Spinal cord (tissue), 10 donors: ENCODE measurements at places on chromosomes 3 and 15. TPM values are rescaled to one million over a fixed set of nuclear protein-coding genes. Genes with fewer than 3 reads are reported as not detected.

Gene MAGEL2
- 25.3 TPM for polyA plus RNA-seq

Gene CGNL1
- 20.8 TPM for polyA plus RNA-seq

Gene SMCO1
- polyA plus RNA-seq = not detected

Gene H1-8
- polyA plus RNA-seq = not detected

GRCh38 chr15:74776821-74777768, 4.8 kb upstream of the CSK start:
- H3K27me3 ChIP-seq = no peaks in the 10 kb centered on the region
- H3K36me3 ChIP-seq = no peaks in the 10 kb centered on the region
- no peak overlapping the region for H3K4me3 ChIP-seq
- H3K4me1 ChIP-seq = peaks cover 36% of the 10 kb centered on the region

DNA sequence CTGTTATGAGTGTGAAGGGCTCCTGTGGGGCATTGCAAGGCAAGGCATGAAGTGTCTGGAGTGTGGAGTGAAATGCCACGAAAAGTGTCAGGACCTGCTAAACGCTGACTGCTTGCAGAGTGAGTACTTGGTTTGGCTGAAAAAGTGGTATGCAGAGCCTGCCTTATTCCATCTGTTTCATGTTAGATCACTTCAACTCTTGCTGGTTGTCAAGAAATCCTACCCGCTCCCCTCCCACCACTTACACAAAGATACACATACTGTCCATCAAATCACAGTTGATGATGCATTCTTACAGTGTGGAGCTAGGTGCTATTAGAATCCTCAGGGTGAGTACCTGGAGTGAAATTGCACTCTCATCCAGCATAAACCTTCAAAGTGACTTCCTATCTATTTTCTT, 272.1 kb downstream of the UNC13C start:
- H3K27ac ChIP-seq = no peak overlapping the region
- DNase-seq = no peak
- no peaks in the 10 kb centered on the region for H3K36me3 ChIP-seq
- no peaks in the 10 kb centered on the region for H3K4me1 ChIP-seq

DNA sequence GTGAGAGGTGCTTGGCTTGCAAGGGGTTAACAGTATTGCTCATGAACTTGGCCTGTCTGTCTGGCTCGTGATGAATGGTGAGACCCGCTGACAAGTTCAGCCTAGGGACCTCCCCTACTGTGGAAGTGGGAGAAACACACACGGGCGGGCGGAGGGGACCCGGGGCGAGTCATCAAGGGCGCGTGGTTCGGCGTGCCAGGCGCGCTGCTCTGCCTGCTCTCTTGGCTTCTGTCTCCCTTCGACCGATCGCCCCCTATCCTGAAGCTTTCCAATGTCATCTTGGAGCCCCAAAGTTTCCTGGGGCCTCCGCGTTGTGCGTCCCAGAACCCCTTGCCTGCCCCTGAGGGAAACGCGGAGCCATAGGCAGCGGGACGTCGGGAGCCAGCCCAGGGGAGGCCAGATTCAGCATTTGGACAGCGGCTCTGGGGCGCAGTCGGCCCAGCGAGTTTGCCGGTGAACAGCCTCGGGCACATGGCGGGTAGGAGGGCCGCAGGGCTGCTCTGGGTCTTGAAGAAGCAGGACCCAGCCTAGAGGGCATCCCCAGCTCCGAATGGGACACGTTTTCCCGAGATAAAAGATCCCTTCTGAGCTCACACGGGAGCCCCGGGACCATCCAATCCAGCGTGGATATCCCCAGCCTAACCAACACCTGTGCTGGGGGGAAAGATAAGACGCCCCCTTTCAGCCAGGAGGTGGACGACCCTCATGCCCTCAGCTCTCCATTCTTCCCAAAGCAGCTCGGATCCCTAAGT, 27.0 kb upstream of the POLG start:
- peaks cover 94% of the 10 kb centered on the region for H3K4me1 ChIP-seq
- peak overlapping the region; percentile 93 for H3K27ac ChIP-seq
- H3K36me3 ChIP-seq = peaks cover 13% of the 10 kb centered on the region
- peaks cover 54% of the 10 kb centered on the region for H3K27me3 ChIP-seq
- DNase-seq = peak; percentile 91
- H3K4me3 ChIP-seq = peak overlapping the region; percentile 71

- DNase-seq = no peak
- H3K4me1 ChIP-seq = no peaks in the 10 kb centered on the region
- H3K27me3 ChIP-seq = no peaks in the 10 kb centered on the region
- H3K4me3 ChIP-seq = no peak overlapping the region
- no peaks in the 10 kb centered on the region for H3K36me3 ChIP-seq
- no peak overlapping the region for H3K27ac ChIP-seq
These were observed 7.6 kb downstream of the HSPBAP1 start for GRCh38 chr3:122786066-122786465.

- no peaks in the 10 kb centered on the region for H3K27me3 ChIP-seq
- H3K4me1 ChIP-seq = no peaks in the 10 kb centered on the region
- H3K4me3 ChIP-seq = no peak overlapping the region
These were observed 77.9 kb upstream of the C2CD4B start for GRCh38 chr15:62242999-62243398.

GRCh38 chr15:45372041-45372995, 6.0 kb downstream of the GATM start:
- H3K36me3 ChIP-seq = peaks cover 9% of the 10 kb centered on the region
- DNase-seq = no peak
- no peaks in the 10 kb centered on the region for H3K27me3 ChIP-seq
- peak overlapping the region; percentile 1 for H3K4me3 ChIP-seq
- peak overlapping the region; percentile 88 for H3K27ac ChIP-seq
- peaks cover 24% of the 10 kb centered on the region for H3K4me1 ChIP-seq

GRCh38 chr3:68751888-68752287, 180.5 kb downstream of the TAFA4 start:
- no peak overlapping the region for H3K4me3 ChIP-seq
- no peaks in the 10 kb centered on the region for H3K4me1 ChIP-seq
- H3K27me3 ChIP-seq = no peaks in the 10 kb centered on the region
- no peaks in the 10 kb centered on the region for H3K36me3 ChIP-seq
- no peak overlapping the region for H3K27ac ChIP-seq

DNA sequence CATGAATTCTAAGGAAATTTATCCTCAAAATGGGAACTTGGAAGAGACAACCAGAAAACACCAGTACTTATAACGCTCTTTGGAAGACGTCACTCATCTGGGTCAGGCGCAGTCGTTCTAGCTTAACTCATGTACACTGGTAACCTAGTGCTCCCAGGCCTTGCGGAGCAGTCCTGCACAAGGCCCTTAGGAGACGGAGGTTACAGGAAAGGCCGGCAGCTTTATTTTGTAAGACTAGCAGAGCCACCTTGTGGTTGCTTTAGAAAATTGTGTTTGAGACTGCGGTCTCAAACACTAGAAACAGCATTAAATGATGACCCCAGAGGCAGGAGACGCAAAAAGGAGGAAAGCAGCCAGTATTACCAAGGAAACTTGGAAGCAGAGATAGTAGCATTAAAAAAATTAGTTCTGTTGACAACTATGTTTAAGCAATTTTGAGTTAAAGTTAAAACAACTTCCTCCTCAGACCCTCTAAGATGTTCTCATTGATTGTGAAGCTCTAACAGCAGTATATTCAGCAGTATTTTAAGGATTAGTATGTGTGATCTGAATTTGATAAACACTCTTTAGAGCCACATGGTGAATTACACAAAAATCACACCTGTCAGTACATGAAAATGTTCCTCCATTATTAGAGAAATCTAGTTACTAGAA, 141.9 kb upstream of the C2CD4B start:
- H3K4me3 ChIP-seq = no peak overlapping the region
- H3K27ac ChIP-seq = no peak overlapping the region
- DNase-seq = peak; percentile 92
- H3K4me1 ChIP-seq = no peaks in the 10 kb centered on the region

GRCh38 chr15:81297603-81298575, 26.1 kb downstream of the STARD5 start:
- H3K4me3 ChIP-seq = no peak overlapping the region
- H3K27ac ChIP-seq = no peak overlapping the region
- DNase-seq = no peak
- no peaks in the 10 kb centered on the region for H3K27me3 ChIP-seq
- H3K4me1 ChIP-seq = peaks cover 6% of the 10 kb centered on the region

GRCh38 chr3:134374105-134374790, at the start of gene AMOTL2:
Gene AMOTL2, minus strand, starts transcription at chr3:134374447. Its CDS starts 3,014 bp downstream, at chr3:134371433.
- peak within 1 kb of the TSS; percentile 84 for H3K4me3 ChIP-seq
- no peaks in the 10 kb centered on the region for H3K27me3 ChIP-seq
- peaks cover 21% of the 10 kb centered on the region for H3K36me3 ChIP-seq
- peaks cover 53% of the 10 kb centered on the region for H3K4me1 ChIP-seq
- peak within 1 kb of the TSS; percentile 99 for H3K27ac ChIP-seq

- no peaks in the 10 kb centered on the region for H3K27me3 ChIP-seq
- H3K36me3 ChIP-seq = no peaks in the 10 kb centered on the region
- no peak overlapping the region for H3K4me3 ChIP-seq
- no peaks in the 10 kb centered on the region for H3K4me1 ChIP-seq
- no peak for DNase-seq
These were observed 391.0 kb upstream of the RARB start for GRCh38 chr3:25037049-25037547.

GRCh38 chr3:82416349-82416748, 654.9 kb upstream of the GBE1 start:
- H3K4me1 ChIP-seq = no peaks in the 10 kb centered on the region
- no peak for DNase-seq
- no peaks in the 10 kb centered on the region for H3K36me3 ChIP-seq
- H3K4me3 ChIP-seq = no peak overlapping the region

GRCh38 chr3:184631472-184631861, 69.9 kb downstream of the EPHB3 start:
- peaks cover 33% of the 10 kb centered on the region for H3K4me1 ChIP-seq
- H3K4me3 ChIP-seq = no peak overlapping the region
- H3K27me3 ChIP-seq = no peaks in the 10 kb centered on the region
- no peaks in the 10 kb centered on the region for H3K36me3 ChIP-seq

GRCh38 chr3:8481380-8481779, 20.2 kb upstream of the LMCD1 start:
- peaks cover 7% of the 10 kb centered on the region for H3K4me1 ChIP-seq
- no peak for DNase-seq
- no peaks in the 10 kb centered on the region for H3K36me3 ChIP-seq
- no peak overlapping the region for H3K4me3 ChIP-seq

DNA sequence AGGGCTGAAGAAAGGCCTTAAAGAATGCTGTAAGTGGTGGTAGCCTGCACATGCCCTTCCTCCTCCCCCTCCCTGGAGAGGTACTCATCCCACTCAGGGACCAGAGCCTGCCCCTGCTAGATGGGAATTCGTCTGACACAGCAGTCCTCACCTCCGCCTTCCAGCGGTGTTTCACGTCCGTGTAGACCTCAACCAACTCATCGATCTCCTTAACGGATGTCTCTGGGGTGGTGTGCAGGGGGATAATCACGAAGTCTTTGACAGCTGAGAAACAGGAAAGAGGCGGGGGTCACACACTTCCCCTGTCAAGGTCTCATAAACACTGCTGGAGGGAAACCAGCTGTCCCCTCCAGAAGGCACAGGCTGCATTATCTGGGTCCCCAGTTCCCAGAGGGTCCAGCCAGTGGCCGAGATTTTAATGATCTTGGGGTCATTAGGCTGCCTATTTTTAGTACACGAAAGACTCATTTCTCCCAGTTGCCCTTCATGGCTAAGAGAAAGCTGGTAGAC, 9.9 kb downstream of the DNASE1L3 start:
- H3K4me3 ChIP-seq = no peak overlapping the region
- no peak for DNase-seq
- H3K4me1 ChIP-seq = no peaks in the 10 kb centered on the region
- no peak overlapping the region for H3K27ac ChIP-seq
- no peaks in the 10 kb centered on the region for H3K27me3 ChIP-seq
- H3K36me3 ChIP-seq = no peaks in the 10 kb centered on the region

DNA sequence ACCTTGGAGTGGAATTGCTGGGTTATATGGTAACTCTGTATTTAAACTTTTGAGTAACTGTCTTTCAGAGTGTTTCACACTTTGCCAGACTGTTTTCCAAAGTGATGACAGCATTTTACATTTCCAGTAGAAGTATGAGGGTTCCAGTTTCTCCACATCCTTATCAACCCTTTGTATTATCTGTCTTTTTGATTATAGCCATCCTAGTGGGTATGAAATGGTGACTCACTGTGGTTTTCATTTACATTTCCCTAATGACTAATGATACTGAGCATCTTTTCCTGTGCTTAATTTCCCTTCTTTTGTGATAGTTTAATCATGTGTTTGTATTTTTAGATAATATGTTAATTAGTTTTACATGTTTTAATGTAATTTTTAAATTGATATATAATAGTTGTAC, 138.1 kb upstream of the DAZL start:
- no peak overlapping the region for H3K4me3 ChIP-seq
- H3K27me3 ChIP-seq = no peaks in the 10 kb centered on the region
- H3K4me1 ChIP-seq = no peaks in the 10 kb centered on the region
- no peak for DNase-seq
- H3K36me3 ChIP-seq = no peaks in the 10 kb centered on the region

DNA sequence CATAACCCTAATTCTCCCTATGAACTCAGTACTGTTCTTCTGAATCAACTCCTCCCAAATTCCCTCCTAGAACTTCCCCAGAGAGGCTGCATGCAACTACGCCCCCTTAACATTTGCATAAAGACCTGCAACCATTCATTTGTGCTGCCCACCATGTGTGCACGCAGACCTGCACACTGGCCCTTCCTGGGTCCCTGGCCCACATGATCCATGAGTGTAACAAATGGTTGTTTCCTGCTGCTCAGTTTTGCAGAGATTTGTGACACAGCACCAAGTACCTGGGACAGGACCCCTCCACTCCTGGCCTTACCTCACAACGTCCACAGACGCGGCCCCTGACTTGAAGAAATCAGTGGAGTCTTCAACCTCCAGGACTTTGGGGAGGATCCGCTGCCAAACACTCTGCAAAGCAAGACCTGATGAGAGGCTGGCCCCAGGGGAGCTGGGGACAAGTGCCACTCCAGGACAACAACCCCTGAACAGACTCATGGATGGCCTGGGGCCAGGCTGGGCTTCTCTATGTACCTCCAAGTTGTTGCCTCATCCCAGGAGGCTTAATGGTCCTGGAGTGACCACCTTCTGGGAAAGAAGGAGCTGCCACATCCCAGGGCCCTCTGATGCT, 33.8 kb downstream of the ALDH1L1 start:
- DNase-seq = no peak
- H3K27ac ChIP-seq = no peak overlapping the region
- H3K4me1 ChIP-seq = no peaks in the 10 kb centered on the region

- H3K4me3 ChIP-seq = no peak overlapping the region
- no peaks in the 10 kb centered on the region for H3K36me3 ChIP-seq
- no peak for DNase-seq
- H3K4me1 ChIP-seq = no peaks in the 10 kb centered on the region
These were observed 30.0 kb downstream of the FILIP1L start for GRCh38 chr3:100084100-100084806.

- H3K27ac ChIP-seq = no peak overlapping the region
- no peak for DNase-seq
- H3K4me3 ChIP-seq = no peak overlapping the region
- no peaks in the 10 kb centered on the region for H3K36me3 ChIP-seq
- H3K4me1 ChIP-seq = no peaks in the 10 kb centered on the region
These were observed 219.4 kb downstream of the CDIN1 start for GRCh38 chr15:36798794-36799193.

DNA sequence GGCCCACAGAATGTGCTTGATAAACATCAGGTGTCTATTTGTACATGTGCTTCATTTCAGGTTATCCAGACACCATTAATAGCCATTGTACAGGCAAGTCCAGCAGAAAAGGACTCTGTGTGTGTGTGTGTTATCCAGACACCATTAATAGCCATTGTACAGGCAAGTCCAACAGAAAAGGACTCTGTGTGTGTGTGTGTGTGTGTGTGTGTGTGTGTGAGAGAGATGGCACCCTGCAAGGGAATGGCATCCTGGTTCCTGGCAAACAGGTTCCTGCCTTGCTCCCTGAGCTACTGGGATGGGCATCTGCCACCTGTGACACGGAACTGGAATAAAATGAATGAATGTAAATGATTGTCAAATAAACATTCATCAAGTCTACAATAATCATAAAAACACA, 11.7 kb downstream of the SUCLG2 start:
- H3K4me3 ChIP-seq = no peak overlapping the region
- no peak overlapping the region for H3K27ac ChIP-seq
- H3K27me3 ChIP-seq = no peaks in the 10 kb centered on the region
- H3K4me1 ChIP-seq = no peaks in the 10 kb centered on the region
- no peaks in the 10 kb centered on the region for H3K36me3 ChIP-seq
